ENCODE measurements at places on chromosomes 16 and 17.

DNA sequence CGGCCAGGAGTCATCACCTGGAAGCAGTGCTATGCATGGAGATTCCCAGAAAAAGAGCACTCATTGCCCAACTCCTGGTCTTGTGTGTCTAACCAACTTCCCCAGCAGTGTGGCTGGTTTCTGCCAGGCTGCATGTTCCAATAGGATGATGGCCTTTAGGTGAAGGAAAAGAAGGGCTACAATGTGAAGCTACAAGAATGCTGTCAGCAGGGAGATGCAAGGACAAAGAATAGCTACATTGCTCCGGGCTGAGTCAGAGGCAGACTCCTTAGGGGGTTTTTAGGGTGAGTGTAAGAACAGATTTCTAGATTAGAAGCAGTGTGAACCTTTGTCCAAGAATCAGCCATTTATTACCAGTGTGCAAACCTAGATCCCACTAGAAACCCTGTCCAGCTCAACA lies 63.0 kb upstream of the DNAH9 start:
- no peak for DNase-seq

GRCh38 chr16:3401719-3402397 lies 843 bp downstream of the ZNF174 start:
- DNase-seq = no peak

DNA sequence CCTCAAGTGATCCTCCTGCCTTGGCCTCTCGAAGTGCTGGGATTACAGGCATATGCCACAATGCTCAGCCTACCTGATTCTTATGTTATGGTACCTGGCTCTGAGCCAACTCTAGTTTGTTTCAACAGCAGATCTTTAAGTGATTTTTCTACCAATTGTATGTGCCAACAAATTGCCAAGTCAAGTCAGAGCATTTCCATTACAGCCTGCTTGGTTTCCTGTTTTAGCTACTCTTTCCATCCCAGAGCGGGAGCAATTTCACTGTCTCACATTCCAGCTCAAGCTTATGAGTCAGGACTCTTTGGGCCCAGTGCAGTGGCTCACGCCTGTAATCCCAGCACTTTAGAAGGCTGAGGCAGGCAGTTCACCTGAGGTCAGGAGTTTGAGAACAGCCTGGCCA lies 30.8 kb upstream of the RBBP6 start:
- no peak for DNase-seq

- DNase-seq = no peak
Measured at GRCh38 chr16:1293921-1294656, 15.3 kb upstream of the UBE2I start.

DNA sequence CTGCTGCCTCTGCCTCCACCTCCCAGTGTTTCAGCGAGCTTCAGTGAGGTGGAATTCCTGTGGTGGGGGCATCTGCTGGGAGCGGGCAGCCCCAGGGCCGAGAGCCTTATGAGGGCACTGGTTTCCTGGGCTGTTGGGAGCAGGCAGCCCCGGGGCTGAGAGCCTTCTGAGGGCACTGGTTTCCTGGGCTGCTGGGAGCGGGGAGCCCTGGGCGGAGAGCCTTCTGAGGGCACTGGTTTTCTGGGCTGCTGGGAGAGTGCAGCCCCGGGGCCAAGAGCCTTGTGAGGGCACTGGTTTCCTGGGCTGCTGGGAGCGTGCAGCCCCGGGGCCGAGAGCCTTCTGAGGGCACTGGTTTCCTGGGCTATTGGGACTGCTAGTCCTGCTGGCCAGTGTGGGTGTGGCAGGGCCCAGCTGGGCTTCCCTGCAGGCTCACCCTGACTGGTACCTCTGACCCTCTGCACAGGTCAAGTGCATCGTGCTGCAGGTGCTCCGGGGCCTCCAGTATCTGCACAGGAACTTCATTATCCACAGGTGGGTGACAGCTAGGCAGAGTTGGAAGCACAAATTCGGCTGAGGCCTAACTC lies 5.6 kb downstream of the CDK10 start:
- DNase-seq = no peak

GRCh38 chr17:35117984-35118383 lies 1.7 kb downstream of the RAD51D start:
- DNase-seq = no peak

GRCh38 chr16:85709766-85710585 lies 21.2 kb upstream of the GINS2 start:
- no peak for DNase-seq

DNA sequence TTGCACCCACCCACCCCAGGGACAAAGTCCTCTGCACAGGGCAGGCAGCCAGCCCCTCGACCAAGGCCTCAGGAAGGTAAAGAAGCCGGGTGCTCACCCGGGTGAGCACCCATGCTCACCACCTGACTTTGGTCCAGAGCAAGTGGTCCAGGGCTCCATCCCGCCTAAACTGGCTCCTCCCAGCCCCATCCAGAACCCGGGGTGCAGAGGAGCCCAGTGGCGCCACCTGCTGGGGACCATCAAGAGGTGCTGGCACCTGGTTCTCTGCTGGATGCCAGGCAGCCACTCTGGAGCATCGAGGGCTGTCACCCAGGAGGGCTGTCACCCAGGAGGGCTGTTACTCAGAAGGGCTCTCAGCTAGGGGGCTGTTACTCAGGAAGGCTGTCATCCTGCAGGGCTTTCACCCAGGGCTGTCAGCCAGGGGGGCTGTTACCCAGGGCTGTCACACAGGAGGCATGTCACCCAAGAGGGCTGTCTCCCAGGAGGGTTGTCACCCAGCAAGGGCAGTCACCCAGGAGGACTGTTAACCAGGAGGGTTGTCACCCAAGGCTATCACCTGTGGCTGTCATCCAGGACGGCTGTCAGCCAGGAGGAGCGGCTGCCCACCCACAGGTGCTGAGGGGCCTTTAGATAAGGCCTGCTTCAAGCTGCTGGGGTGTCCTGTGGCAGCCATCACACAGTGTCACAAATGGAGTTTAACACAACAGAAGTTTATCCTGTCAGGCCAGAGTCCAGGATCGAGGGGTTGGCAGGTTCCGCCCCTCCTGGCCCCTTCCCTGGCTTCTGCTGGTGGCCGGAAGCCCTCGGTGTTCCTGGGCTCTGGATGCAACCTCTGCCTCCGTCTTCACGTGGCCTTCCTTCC lies 98.5 kb downstream of the TNFRSF13B start:
- DNase-seq = peak; percentile 45

- no peak for DNase-seq
Measured at GRCh38 chr17:8144401-8145231, 7.6 kb downstream of the PER1 start.

DNA sequence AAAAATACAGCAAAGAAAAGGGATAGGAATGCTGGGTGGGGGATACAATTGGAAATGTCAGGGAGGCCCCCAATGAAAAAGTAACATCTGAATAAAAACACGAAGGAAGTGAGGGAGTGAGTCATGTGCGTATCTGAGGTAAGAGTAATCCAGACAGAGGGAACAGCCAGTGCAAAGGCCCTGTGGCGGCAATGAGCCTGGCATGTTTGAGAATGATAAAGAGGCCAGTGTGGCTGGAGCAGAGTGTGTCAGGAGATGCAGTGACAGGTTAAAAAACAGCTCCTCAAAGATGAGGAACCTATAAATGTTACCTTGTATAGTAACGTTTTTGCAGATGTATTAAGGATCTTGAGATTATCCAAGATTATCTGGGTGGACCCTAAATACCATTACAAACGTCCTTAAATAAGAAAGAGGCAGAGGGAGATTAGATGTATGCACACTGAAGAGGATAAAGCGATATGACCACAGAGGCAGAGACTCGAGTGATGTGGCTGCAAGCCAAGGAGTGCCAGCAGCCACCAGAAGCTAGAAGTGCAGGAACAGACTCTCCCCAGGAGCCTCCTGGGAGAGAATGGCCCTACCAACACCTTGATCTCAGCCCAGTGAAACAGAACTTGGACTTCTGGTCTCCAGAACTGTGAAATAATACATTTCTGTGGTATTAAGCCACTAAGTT lies 17.8 kb upstream of the SLC35B1 start:
- no peak for DNase-seq

DNA sequence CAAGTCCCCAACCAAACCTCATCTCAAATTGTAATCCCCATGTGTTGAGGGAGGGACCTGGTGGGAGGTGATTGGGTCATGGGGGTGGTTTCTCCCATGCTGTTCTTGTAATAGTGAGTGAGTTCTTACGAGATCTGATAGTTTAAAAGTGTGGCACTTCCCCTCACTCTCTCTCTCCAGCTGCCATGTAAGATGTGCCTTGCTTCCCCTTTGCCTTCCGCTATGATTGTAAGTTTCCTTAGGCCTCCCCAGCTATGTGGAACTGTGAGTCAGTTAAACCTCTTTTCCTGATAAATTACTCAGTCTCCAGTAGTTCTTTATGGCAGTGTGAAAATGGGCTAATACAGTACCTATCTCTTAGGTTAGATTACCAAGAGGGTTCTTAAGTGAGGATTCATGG lies 5.8 kb downstream of the PMFBP1 start:
- no peak for DNase-seq

- no peak for DNase-seq
Measured at GRCh38 chr17:40598301-40598618, 33.0 kb upstream of the CCR7 start.

- DNase-seq = no peak
Measured at GRCh38 chr16:68368301-68368888, 57.6 kb downstream of the PRMT7 start.

DNA sequence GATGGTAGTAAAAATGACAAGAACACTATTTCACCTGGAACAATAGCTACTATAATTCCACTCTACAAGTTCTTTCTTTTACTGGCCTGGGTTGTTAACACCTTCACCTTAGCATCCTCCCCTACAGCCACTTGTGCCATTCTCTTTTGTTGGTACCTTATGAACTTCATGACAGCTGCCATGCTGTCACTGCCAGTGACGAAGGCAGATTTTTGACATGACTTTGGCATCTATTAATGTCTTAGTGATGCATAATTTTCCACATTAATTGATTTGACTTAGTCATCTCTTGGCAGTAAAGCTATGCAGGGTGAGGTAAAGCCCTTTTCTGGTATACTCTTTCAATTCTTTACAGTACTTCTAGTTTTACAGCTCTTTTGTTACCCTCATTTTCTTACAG lies 207.9 kb downstream of the TANC2 start:
- no peak for DNase-seq

- DNase-seq = no peak
Measured at GRCh38 chr17:32331243-32332040, 10.5 kb downstream of the C17orf75 start.

DNA sequence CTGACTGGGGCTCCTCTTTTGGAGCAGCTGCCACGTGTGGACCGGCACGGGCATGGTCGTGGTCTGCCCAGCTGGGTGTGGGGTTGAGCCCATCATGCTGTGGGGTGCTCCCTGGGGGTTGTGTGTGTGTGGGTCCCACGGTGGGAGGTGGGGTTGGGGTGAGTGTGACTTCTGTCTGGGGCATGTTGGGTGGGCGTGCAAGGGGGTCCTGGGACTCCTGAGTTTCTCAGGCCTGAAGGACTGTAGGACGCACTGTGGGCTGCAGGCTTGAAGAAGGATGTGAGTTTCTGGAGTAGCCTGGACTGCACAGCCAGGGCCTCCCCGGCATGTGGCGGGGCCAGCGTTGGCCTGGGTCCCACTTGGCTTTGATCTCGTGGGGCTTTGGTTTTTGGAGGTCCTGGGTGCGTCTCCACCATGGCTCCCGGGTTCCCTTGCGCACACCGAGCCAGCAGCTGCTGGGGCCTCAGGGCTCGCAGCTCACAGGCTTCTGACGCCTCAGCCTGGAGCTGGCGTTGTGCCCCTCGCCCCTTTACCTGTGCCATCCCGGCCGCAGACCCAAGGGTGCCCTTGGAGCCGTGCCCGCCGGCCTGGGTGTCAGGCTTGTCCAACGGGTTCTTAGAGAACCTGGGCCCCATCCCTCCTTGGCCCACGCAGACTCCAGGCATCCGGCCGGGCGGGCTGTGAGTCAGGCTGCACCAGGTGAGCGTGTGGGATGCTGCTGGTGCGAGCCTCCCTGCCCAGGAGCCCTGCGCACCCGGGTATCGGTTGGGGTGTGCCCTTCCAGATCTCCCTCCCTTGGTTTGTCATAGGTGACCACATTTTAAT lies 34.4 kb upstream of the ZNF750 start:
- no peak for DNase-seq

DNA sequence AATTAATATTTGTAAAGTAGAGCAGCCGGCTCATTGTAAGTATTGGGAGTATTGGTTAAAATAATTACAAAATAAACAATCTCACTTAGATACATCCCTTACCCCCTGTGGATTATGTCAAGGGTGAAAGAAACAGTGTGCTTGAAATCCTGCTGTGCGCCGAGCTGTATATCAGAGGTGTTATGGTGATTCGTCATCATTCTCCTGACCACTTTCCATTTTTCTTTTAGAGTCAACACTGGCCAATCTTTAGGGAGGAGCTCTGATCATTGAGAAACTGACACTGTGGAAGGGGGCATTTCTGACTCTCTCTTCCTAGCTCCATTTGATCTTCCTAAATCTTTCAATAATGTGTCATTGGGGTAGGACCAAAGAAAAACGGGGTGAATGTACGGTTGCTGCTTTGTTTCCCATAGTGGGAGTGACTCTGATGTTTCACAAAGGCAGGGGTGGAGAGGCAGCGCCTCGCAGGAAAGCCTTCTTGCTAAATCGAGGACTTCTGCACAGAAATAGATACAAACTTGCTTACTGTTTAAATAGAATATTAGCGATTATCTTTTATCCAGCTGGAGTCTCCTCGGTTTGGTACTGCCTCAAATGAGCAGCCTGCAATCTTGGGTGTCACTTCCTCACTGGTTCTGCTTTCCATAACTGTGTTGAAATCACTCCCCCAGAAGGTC lies 123.4 kb downstream of the PRKCB start:
- no peak for DNase-seq

DNA sequence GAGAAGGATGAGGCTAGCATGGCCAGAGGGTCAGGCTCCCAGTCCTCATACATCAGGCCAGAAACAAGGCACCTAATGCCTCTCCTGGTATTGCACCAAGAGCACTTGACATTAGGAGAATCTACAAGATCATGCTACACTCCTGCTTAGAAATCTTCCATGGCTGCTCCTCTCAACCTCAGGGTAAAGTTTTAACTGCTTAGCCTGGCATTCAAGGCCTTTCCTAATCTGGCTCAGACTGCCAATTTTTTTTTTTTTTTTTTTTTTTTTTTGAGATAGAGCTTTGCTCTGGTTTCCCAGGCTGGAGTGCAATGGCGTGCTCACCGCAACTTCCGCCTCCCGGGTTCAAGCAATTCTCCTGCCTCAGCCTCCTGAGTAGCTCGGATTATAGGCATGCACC lies 8.2 kb downstream of the PIP4K2B start:
- no peak for DNase-seq

DNA sequence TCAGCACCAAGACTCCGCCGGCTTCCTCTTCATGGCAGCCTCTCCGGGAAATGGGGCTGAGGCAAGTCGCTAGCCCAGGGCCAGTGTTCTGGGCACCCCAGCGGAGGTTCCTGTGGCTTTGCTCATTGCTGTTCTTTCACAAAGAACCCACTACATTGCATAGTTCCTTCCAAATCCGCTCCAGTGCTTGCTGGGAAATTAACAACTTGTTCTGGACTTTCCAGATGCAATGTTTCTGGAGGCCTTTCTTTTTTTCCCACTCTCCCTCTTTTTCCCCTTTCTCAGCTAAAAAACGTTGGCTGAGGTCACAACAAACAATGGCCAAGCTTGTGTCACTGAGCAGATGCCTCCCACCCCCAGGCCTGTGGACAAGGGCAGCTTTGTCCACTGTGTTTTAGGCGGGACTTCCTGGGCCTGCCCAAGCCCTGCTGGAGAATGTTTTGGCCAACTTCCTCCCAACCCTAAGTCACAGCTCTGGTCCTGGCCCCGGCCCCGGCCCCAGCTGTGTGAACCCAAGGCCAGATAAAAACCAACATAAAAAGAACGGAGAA lies 131.5 kb upstream of the RCVRN start:
- DNase-seq = no peak

- peak; percentile 5 for DNase-seq
Measured at GRCh38 chr16:10668322-10669045, 26.2 kb downstream of the TEKT5 start.
